ENCODE measurements at places on chromosomes 16 and 17. TPM values are rescaled to one million over a fixed set of nuclear protein-coding genes. Genes with fewer than 3 reads are reported as not detected.

GRCh38 chr17:66228887-66229782, at the start of gene APOH:
TSS of gene APOH (minus strand) at chr17:66229415. CDS start at chr17:66229379, 36 bp downstream.
- peaks cover 17% of the 10 kb centered on the region for H3K27me3 ChIP-seq
- no peak within 1 kb of the TSS for H3K27ac ChIP-seq
- no peak for DNase-seq

- H3K27me3 ChIP-seq: peaks cover 50% of the 10 kb centered on the region
- H3K4me1 ChIP-seq: no peaks in the 10 kb centered on the region
- H3K36me3 ChIP-seq: no peaks in the 10 kb centered on the region
- DNase-seq: no peak
- no peak overlapping the region for H3K4me3 ChIP-seq
- no peak overlapping the region for H3K27ac ChIP-seq
Measured at GRCh38 chr16:23711785-23712184, 1.2 kb downstream of the ERN2 start.

DNA sequence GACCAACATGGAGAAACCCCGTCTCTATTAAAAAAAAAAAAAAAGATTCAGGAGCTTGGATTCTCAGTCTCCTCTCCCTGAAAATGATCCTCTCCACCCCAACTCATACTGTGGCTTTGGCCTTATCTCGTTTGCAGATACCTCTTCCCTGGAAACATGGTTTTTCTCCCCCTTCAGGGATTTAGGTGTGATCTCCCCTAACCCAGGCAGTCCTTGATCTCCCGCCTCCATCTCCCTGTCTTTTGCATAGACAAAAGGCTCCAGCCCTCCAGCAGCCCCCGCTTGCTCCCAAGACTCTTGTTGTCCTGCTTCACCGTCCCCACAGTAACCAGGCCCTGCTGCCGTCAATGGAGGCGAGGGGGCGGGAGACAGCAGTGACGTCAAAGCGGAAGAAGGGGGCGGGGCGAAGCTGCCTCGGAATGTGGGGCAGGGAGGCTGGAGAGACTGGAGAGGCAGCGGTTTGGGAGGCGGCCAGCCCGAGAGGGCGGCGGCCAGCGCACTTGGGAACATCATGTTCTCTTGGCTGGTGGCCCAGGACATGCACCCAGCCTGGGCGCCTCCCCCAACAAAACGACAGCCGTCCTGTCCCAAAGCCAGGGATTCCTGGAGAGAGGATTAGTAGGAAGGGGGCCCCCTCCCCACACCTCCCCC, 1.9 kb upstream of the PER1 start:
- peaks cover 4% of the 10 kb centered on the region for H3K36me3 ChIP-seq
- H3K27ac ChIP-seq: peak overlapping the region; percentile 91
- peak; percentile 91 for DNase-seq
- peaks cover 28% of the 10 kb centered on the region for H3K4me1 ChIP-seq
- H3K27me3 ChIP-seq: no peaks in the 10 kb centered on the region

- DNase-seq: no peak
- H3K4me1 ChIP-seq: peaks cover 3% of the 10 kb centered on the region
- peak overlapping the region; percentile 37 for H3K27ac ChIP-seq
- H3K36me3 ChIP-seq: peaks cover 13% of the 10 kb centered on the region
- H3K4me3 ChIP-seq: no peak overlapping the region
Measured at GRCh38 chr16:81695321-81696165, 83.5 kb upstream of the PLCG2 start.

DNA sequence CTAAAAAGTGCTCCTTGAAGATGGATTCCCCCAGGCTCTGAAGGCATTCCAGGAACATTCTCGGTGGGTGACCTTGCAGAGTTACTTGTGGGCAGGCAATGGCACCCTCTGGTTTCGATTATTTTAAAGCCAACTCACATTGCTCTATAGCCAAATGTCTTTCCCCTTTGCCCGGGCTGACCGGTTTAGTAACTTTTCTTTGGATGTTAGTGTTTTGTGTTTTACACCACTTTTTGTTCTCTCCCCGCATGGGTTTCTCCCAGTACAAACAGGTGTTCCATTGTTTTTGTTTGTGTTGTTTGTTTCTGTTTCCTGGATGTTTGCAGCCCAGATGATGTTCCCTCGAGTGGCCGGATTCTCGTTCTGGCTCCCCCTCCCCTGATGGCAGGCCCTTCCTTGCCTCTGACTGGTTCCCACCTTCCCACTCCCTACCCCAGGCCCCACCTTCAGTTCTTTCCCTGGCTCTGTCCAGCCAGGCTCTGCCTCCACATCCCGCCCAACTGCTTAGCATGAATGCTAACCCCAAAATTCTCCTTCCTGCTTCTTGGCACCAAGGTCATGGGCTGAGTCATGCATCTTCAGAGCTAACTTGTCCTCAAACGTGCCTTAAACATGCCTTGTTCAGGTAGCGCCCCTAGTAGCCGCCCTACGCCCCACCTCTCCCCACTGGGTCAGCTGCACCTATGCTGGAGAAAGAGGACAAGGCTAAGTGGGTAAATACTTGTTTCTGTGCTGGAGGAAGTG, 40.6 kb downstream of the ELAC2 start:
- no peak overlapping the region for H3K27ac ChIP-seq
- H3K27me3 ChIP-seq: peaks cover 20% of the 10 kb centered on the region
- H3K4me3 ChIP-seq: no peak overlapping the region
- peaks cover 2% of the 10 kb centered on the region for H3K4me1 ChIP-seq

DNA sequence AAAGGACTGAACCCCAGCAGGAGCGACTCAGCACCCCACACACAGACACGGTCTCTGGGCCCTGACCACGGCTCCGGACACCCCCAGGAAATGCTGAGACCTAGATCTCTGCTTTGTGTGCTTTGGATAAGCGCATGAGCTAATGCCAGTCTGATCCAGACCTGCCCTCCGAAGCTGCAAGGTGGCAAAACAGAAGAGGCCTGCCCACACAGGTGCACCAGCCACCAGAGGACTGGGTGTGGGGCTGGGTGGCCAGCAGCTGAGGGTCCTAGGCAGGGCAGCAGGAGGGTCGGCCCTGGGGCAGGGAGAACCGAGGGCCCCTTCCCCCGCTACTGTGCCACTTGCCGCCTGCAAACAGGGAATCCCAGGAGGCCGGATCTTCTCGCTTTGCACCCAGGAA, 30.7 kb upstream of the EIF1 start:
- H3K27ac ChIP-seq: no peak overlapping the region
- no peaks in the 10 kb centered on the region for H3K36me3 ChIP-seq
- H3K27me3 ChIP-seq: no peaks in the 10 kb centered on the region
- DNase-seq: no peak
- H3K4me1 ChIP-seq: no peaks in the 10 kb centered on the region

Gene PRSS22
- not detected for total RNA-seq

Gene NPIPA5
- total RNA-seq: 22.5 TPM

DNA sequence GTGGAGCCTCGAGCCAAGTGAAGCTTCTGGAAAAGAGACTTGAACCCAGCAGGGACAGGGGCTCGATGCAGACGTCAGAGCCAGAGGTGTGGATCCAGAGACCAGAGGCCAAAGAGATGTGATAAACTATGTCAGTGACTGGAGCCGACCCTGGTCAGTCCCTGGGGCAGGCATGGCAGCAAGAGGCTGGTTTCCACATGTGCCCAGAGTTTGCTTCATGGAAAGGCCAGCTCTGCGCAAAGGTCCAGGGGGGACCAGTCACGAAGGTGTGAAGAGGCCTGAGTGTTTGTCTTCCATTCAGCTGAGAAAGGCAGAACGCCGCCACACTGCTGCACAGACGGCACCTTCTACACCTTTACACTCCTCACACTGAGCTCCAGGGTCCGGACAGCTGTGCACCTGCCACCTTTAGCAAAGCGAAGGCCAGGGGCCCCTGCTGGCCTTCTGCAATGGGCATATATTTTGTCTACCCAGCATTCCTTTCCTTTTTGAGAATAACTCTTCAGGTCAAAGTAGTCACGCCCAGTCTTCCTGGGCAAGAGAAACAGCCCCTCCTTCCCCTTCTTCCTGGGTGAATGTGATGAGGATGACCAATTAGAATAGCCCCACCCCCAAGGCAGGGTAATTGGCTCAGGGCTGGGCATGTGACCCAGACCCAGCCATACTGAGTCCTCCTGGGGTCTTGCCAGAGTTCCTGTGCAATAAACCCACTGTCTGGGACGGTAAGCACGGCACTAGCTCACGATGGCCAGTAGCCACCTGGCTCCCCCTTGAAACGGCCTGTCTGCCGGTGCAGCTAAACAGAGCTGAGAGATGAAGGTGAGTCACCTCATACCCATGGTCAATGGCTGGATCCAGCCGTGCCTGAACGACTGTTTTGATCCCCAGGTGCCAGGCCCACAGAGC, 2.3 kb upstream of the RPH3AL start:
- H3K36me3 ChIP-seq: peaks cover 2% of the 10 kb centered on the region
- no peaks in the 10 kb centered on the region for H3K4me1 ChIP-seq
- no peak for DNase-seq
- H3K27me3 ChIP-seq: no peaks in the 10 kb centered on the region

Gene TP53TG3C
- not detected for total RNA-seq

Gene GPATCH8
- total RNA-seq: 46.1 TPM

DNA sequence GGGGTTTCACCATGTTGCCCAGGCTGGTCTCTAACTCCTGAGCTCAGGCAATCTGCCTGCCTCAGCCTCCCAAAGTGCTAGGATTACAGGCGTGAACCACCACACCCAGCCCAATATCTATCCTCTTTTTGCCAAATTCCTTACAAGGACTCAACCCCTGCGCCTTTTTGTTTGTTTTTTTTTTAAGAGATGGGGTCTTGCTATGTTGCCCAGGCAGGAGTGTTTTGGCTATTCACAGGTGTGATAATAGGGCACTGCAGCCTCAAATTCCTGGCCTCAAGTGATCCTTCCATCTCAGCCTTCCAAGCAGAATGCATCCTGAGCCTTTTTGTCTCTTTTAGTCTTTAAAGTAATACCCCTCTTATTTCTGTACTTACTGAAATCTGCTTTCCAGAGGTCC, 17.0 kb downstream of the SP2 start:
- H3K4me1 ChIP-seq: peaks cover 12% of the 10 kb centered on the region
- H3K4me3 ChIP-seq: no peak overlapping the region
- peaks cover 18% of the 10 kb centered on the region for H3K36me3 ChIP-seq
- no peak overlapping the region for H3K27ac ChIP-seq

Gene SLFN11
- total RNA-seq: 65.6 TPM

DNA sequence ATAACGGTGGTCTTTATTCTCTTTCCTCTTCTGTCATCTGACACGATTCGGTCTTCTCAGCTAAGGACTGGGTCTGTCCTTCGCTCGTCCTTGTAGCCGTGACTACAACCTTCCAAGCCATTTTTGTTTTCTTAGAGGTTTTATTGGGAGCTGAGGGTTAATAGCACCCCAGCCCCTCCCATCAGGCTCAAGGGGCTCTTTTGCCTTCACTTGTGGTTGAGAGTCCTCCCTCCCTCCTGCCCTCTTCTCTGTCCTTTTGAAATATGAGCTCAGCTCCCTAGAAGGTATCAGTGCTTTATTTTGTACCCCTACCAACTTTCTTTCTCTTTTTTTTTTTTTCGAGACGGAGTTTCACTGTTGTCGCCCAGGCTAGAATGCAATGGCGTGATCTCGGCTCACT, 24.7 kb downstream of the SOCS3 start:
- no peak overlapping the region for H3K27ac ChIP-seq
- H3K4me3 ChIP-seq: no peak overlapping the region
- DNase-seq: no peak
- no peaks in the 10 kb centered on the region for H3K36me3 ChIP-seq
- H3K27me3 ChIP-seq: peaks cover 23% of the 10 kb centered on the region
- H3K4me1 ChIP-seq: peaks cover 16% of the 10 kb centered on the region

GRCh38 chr17:73533127-73533526, 111.1 kb downstream of the SDK2 start:
- H3K27me3 ChIP-seq: peaks cover 4% of the 10 kb centered on the region
- H3K4me3 ChIP-seq: no peak overlapping the region
- H3K4me1 ChIP-seq: no peaks in the 10 kb centered on the region
- H3K27ac ChIP-seq: no peak overlapping the region

DNA sequence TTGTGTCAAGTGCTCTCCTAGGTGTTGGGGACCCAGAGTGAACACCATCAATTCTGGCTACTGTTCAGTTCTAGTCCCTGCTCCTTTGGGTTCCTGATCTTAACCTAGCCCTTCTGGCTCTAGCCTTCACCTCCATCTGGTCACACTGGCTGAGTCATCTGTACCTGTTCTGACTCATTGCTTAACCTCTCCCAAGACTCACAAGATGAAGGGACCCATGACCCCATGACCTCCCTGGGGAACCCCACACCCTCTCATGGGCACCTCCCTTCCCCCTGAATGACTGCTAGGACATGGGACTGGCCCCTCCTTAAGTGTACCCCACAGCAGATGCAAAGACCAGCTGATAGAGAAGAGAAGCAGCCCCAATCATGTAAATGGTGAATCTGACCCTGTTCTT, 345.8 kb upstream of the CDH5 start:
- no peak overlapping the region for H3K4me3 ChIP-seq
- H3K36me3 ChIP-seq: no peaks in the 10 kb centered on the region
- H3K27me3 ChIP-seq: no peaks in the 10 kb centered on the region
- no peak for DNase-seq

Gene SPNS3
- total RNA-seq: 17.6 TPM

Gene GP2
- total RNA-seq: not detected

Gene CCL14
- total RNA-seq: not detected

- DNase-seq: no peak
- no peak overlapping the region for H3K27ac ChIP-seq
- no peak overlapping the region for H3K4me3 ChIP-seq
- H3K36me3 ChIP-seq: no peaks in the 10 kb centered on the region
- peaks cover 2% of the 10 kb centered on the region for H3K4me1 ChIP-seq
- peaks cover 54% of the 10 kb centered on the region for H3K27me3 ChIP-seq
Measured at GRCh38 chr17:79750650-79751545, 20.2 kb downstream of the ENPP7 start.

- H3K4me3 ChIP-seq: no peak overlapping the region
- H3K4me1 ChIP-seq: no peaks in the 10 kb centered on the region
- DNase-seq: no peak
- no peak overlapping the region for H3K27ac ChIP-seq
- H3K27me3 ChIP-seq: no peaks in the 10 kb centered on the region
Measured at GRCh38 chr17:10234033-10234432, 35.6 kb upstream of the GAS7 start.

DNA sequence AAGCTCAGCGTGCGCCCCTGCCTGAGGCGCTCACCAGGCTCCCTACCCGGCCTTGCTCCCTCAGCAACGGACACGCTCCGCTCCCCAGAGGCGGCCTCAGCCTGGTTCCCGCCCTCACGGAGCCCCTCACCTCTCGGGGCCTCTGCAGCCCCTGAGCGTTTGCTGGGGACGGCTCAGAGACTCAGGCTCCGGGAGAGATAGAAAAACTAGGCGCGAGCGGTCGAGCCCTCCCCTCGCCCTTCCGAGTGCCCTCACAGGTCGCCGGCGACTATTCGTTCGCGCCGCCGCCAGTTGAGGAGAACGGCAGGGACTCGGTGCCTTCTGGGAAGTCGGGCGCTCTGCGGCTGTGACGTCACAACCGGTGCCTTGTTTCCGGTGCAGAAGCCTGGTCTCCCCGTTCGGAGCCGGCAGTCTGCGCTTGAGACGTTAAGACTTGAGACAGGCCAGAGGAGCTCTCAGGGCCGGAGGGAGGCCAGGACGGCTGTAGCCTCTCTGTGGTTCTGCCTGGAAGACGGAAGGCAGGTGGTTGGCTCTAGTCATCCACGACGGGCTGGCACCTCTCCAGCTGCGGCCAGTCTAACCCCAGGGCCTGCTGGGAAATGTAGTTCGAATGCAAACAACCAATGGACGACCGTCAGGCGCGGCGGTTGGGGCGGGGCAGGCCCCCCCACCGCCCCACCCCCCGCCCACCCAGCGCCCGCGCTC, at the start of gene ZNF200:
TSS of gene ZNF200 (minus strand) at position 302 of the 705 bp plus-strand sequence. CDS start 1,403 bp downstream, outside the sequence.
- peaks cover 8% of the 10 kb centered on the region for H3K27me3 ChIP-seq
- H3K27ac ChIP-seq: peak within 1 kb of the TSS; percentile 94
- peak; percentile 97 for DNase-seq
- H3K4me1 ChIP-seq: peaks cover 22% of the 10 kb centered on the region
- H3K4me3 ChIP-seq: peak within 1 kb of the TSS; percentile 83

Gene C16orf86
- total RNA-seq: 4.1 TPM

Gene SLC5A11
- not detected for total RNA-seq

Gene TP53TG3B
- total RNA-seq: not detected

GRCh38 chr16:49436181-49436580, 62.6 kb downstream of the C16orf78 start:
- H3K4me1 ChIP-seq: peaks cover 4% of the 10 kb centered on the region
- no peaks in the 10 kb centered on the region for H3K36me3 ChIP-seq
- H3K27me3 ChIP-seq: peaks cover 6% of the 10 kb centered on the region
- DNase-seq: no peak
- H3K4me3 ChIP-seq: no peak overlapping the region
- H3K27ac ChIP-seq: no peak overlapping the region

All from activated CD8-positive, alpha-beta memory T cell treated with anti-CD3 and anti-CD28 coated beads, Interleukin-2, amount 10 ng/mL, durations not matched to agents 7 days and 5 days (primary cell).